ENCODE measurements at places on chromosomes 6 and 20.

DNA sequence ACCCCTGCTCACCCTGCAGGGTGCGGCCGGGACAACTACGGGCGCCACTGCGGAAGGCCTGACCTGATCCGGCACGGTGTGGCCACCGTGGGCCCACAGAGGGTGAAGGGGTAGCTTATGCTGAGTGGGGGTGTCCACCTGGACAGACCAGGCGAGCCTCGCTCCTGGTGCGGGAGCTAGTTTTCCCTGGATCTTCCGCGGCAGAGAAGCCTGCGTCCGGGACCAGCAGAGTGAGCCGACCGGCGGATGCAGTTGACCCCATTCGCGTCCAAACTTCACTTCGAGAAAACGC is 38.2 kb downstream of the NCR2 start:
- DNase-seq: no peak

- DNase-seq: no peak
Measured at GRCh38 chr6:3482869-3483268, 26.0 kb upstream of the SLC22A23 start.

GRCh38 chr20:18645196-18645745 is 57.4 kb downstream of the DTD1 start:
- no peak for DNase-seq

- no peak for DNase-seq
Measured at GRCh38 chr6:138162111-138162954, 594 bp downstream of the ARFGEF3 start.

- no peak for DNase-seq
Measured at GRCh38 chr20:47146686-47147085, 209.8 kb downstream of the ZMYND8 start.

Data from activated naive CD8-positive, alpha-beta T cell treated with anti-CD3 and anti-CD28 coated beads, Interleukin-2, amount 50 U/mL, for 16 hours (primary cell).